ENCODE measurements at places on chromosomes 5 and 9.

- DNase-seq: no peak
Observed at GRCh38 chr9:32161209-32161608, 223.2 kb upstream of the ACO1 start.

DNA sequence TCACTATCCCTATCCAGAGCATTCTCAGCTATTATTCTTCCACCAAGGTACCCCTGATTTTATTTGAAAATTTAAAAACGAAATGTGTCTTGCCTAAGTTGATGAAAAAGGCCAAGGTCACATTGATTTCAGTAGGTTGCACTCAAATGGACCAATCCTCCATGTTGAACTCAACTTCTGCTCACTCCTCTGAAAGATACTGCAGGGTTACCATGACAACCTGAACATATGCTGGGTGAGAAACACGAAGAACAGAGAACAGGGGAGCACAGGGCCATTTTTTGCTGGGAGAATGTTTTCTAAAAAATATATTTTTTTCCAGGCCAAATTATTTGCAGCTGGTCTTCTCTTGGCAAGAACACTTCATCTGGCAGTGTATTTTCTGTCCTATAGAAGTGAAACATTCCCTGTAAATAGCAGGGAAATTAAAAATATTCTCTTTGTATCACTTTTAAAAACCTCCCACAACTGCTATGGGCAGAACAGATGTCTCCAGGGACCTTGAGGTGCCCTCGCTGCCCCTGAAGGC is 215.9 kb downstream of the NXNL2 start:
- no peak for DNase-seq

- DNase-seq: peak; percentile 67
Observed at GRCh38 chr9:89919171-89919681, 314.4 kb downstream of the GADD45G start.

DNA sequence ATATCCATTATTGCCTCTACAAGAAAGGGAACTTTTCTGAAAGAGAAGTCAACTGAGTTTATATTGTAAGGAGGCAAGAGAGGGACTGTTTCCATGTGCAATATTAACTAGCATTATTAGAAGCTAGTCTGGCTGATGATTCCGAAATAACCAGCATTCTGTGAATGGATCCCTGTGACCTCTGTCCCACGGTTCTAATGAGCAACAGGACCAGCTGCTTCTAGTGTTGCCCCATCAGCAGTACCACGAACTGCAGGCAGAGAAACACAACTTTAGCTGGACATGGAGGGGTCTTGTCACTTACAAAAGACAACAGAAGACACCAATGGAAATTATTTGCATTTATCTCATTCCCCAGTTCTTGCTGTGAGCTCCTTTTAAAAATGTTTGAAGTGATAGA is 95.4 kb downstream of the MUSK start:
- no peak for DNase-seq

DNA sequence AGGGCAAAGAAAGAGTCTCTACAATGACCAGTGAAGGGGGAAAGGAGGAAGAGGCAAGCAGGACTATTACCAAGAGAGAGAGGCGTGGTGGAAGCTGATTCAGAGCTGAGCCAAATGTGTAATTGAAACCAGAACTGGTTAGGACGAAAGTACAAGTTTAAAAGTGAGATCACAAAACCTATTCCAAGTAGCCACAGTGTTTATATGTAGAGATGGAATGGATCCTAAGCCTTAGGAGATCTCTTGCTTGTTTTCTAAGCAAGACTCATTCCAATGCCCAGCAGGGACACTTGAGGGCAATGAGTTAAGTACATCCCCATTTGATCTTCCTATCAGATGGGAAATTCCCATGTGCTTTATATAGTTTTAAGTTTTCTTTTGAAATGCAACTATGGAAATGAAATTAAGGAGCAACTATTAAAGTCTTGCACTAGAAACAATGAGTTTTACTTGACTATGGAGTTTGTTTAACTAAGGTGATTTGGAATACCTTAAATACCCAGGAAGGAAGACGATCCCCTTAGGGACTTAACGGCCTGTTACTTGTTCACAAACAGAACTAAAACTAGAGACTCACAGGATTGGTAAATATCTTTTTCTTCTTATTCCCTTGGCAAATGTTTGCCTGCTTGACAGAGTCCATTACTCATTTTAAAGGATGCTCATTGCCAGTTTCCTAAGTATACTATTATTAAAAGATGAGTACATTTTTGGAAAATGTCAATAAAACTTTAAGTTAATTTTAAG is 51.1 kb upstream of the SNX2 start:
- no peak for DNase-seq

DNA sequence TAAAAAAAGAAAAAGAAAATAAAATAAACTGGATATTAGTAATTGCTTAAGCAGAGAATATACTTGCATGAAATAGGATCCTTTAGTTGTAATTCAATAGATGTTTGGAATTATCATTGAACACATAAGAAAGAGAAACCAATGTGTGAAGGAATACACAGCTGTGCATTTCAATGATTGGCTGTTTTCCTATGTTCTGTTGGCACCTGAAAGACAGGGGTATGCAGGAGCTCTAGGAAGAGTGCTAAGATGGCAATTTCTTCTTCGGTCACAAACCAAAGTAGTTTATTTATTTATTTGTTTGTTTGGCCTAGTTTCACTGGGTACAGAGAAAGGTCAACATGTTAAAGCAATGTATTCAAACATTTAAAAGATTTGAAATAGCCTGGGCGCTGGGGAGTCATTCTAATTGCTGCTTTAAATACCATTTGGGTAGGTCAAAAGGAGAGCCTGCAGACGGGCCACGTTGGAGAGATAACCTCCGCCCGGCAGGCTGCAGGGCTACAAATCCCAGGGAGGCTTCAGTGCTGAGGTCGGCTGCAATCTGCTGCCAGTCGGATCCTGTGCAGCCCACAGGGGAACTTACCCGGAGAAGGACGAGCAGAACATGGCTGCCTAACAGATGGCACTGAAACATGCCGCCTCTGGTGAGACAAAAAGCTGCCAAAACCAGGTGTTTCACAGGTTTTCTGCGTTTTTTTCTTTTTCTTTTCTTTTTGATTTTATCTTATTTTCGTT is 154.2 kb upstream of the TYRP1 start:
- no peak for DNase-seq

- DNase-seq: no peak
Observed at GRCh38 chr5:170363671-170364070, 25.5 kb downstream of the KCNMB1 start.

DNA sequence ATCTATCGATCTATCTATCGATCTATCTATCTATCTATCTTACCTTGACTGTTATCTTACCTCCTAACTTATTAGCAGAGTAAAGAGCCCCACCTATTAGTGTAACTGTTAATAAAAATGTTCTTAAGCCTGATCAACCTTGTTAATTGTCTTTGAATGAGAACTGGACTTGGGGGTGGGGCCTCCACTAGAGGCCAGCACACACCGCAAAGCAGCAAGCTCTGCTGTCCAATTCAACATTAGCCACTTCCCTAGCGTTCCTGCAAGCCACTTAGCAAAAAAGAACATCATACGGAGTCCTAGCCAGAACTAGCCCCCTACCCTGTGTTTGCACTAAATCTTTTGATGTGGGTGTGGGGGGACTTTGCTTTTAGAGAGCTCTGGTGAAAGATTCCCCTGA is 515.8 kb downstream of the KDM4C start:
- DNase-seq: no peak

GRCh38 chr9:22255337-22255736 is 191.3 kb upstream of the DMRTA1 start:
- DNase-seq: no peak

DNA sequence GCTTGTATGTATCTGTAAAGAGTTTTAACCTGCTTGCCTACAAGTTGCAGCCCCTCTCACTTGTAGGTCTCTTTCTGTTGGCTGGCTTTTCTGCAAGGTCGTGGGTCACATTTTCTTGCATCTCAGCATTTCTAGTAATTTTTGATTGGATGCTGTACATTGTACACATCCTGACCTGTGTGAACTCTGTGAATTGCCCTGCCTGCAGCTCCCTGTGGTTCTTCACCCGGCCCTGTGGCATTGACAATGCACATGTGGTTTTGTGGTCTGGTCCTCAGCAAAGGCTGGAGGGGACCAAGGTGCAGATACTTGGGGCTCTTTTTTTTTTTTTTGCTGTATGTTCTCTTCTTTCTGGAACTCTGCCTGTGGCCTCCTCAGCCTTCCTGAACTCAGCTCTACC is 53.6 kb downstream of the WNK2 start:
- peak; percentile 51 for DNase-seq

DNA sequence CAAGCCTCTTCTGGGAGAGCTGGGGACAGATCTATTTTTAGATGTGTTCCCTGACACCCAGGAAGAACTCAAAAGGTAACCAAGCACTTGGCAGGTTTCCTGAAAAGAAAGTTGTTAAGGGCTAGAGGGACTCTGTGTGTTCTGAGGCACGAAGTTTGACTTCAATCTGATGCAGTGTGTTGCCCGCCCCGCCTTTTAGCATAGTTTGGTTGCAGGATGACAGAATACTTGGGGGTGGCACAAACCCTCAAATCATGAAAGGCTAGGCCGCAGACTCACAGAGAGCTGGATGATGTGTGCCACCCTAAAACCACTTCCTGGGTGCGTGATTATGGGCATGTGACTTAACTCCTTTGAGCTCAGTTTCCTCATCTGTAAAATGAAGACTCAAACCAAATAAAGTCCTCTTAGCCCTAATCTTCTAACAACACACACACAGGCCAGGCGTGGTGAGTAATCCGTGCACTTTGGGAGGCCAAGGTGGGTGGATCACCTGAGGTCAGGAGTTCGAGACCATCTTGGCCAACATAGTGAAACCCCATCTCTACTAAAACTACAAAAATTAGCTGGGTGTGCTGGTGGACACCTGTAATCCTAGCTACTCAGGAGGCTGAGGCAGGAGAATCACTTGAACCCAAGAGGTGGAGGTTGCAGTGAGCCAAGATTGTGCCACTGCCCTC is 12.8 kb upstream of the NDFIP1 start:
- DNase-seq: peak; percentile 50

- DNase-seq: no peak
Observed at GRCh38 chr5:17769277-17769676, 135.0 kb downstream of the TAF11L14 start.

- no peak for DNase-seq
Observed at GRCh38 chr5:107803728-107804127, 133.0 kb upstream of the EFNA5 start.

GRCh38 chr5:11302663-11303062 is 541.6 kb upstream of the DAP start:
- no peak for DNase-seq

DNA sequence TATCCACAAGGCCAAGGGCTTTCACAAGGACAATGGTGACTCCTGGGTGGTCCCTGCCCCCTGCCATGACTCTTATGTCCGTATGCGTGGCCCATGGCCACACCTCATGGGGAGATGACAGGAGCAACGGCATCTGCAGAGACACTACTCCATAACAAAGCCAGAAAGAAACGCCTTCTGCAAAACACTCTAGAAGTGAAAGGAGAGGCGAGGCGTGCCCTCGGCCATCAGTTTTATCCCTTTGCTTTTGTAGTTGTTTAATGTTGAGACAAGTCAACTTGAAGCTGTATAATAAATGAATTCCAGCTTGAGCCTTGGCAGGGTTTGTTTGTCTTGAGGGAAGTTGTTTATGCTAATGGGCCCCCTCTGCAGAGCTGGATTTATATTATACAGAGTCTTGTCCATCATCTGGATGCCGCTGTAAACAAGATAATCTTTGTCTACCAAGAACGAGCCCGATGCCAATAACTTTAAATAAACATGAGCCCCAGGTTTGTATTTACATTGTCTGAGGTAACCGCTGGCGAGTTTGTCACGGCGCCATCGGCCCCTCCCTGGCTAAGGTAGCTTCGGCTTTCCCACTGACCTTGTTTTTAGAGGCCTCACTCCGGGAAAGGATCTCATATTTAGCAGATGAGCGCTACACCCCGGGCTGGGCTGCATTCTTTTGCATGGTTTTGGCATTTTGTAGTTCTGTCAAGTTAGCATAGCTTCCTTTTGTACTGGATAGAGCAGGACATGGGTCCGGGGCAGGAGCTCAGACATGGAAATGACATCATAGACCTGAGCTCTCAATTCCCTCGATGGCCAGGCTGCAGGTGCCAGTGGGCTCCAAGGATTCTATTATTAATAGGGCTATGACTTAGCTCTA is 165.3 kb downstream of the ERCC6L2 start:
- no peak for DNase-seq

- no peak for DNase-seq
Observed at GRCh38 chr9:126664900-126665643, 51.3 kb downstream of the LMX1B start.

DNA sequence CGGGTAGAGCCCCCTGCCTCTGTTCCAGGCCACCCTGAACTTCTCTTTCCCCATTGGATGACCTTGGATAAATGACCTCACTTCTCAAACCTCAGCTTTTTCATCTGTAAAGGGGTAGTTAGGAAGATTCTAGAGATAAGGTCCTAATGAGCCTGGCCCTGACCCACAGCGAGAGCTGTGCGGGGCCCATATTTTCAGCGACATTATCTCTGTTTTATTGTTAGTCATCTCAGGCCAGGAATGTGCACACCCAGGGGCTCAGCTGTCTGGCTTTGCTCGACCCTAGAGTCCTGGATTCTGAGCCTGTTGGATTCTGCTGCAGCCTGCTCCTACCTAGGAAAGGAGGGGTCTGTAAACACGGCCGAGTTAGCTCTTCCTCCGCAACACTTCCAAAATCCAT is 81.2 kb upstream of the LMX1B start:
- no peak for DNase-seq

DNA sequence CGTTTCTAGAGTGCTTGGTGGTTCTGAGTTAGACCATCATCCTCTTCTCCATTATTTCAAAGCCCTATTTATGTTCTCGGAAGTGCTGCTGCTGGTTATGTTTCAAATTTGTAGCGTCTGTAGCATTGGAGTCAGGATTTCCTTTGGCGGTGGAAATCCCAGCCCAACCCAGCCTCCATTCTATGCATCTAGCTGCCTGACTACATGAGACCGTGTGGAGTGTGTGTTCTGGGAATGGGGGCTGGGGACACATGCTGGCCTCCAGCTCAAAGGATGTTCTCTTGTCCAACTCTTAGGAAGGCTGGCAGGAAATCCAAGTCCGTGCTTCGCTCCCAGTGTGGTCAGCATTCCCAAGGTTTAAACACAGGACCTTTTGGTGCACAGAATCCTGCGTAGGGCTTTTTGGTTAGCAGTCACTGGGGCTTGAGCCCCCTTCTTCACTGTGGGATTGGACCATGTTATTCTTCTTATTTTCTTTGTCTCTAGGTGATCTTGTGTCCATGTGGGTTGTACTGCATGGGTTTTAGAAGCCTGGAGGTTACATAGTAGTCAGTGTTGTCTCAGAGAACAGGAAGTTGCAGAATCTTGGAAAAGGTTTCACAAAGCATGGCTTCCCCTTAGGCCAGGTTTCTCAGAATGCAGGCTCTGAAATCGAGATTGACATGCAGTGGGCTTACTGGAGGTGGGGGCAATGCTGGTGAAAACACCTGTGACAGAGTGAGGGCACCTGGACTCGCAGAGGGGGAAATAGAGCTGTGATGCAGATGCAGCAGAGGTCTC is 132.2 kb downstream of the ARHGAP26 start:
- DNase-seq: no peak

Measured in T-helper 1 cell (primary cell).